CD4-positive, alpha-beta memory T cell (primary cell): ENCODE measurements at places on chromosomes 4 and X.

DNA sequence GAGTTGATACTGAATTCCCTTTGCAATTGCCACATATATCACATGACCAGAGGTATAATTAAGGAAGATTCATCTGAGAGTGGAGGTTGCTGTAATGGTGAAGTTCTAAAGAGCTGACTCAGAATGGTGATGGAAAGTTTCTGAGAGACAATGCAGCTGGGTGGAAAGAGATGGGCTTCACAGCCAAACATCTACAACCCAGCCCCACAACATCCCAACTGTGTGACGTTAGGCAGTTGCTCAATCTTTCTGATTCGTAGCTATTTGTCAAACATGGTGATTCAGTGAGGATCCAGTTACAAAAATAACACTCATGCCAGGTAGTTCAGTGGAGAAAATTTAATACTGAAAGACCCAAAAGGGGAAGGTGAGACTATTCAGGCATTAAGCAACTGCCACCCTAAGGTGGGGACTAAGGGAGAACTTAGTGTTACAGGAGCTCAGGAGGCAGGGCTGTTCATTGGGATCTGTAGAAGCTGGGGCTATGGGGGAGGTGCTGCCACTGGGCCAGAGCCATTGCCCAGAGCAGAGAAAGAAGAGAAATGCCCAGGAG lies 6.9 kb upstream of the AFF1 start:
- no peak for DNase-seq

DNA sequence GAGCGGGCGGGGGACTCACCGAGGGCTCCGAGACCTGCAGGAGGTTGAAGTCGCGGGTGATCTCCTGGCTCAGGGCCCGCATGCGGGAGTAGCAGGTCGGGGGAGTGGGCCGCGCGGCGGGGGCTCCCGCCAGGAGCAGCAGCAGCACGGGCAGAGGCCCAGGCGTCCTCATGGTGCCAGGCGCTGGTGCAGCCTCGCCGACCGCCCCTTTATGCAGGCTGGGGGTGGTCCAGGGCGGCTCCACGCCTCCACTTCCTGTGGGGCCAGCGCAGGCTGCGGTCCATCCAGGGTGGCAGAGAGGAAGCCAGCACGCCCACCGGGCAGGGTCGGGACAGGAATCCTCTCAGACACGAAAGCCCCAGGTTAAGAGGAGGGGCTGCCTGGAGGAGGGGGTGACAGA lies at the start of gene CYTL1:
TSS of gene CYTL1 (minus strand) at position 185 of the 400 bp plus-strand sequence. CDS start at position 172, 13 bp downstream.
- DNase-seq: no peak

DNA sequence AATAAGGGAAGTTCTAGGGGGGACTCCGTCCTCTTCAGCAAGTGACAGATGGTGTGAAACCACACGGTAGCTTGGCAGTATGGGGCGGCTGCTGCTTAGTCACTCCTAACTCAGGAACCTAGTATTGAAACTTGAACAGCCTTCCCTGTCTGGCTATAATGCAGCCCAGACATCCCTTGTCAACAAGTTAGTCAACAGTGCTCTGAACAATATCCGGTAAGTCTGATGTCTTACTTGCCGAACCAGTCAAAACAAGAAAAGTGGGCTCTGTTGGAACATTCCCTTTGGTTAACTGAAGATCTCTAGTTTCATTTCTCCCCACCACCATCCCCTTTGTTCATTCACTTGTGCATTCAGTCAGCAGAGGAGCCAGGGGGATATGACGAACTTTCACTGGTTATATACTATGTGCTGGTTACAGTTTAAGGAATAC lies 18.7 kb upstream of the CXCL13 start:
- DNase-seq: peak; percentile 16

DNA sequence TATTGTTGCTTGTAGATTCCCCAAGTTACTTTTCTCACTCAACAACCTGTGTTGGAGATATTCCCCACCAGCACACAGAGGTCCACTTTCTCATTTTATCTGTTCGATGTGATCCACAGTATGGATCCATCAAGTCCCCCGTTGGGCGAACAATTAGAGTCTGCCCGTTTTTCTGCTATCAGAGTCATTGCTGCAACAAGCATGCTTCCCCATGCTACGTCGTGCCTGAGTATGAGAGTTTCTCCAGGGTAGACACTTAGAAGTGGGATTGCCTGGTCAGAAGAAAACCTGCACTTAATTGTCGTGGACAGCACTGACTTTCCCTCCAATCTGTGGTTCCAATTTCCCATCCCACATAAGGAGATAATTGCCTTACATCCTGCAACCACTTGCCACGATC lies 62.7 kb upstream of the SHOX start:
- no peak for DNase-seq

- no peak for DNase-seq
These were observed 128.2 kb downstream of the CBR4 start for GRCh38 chr4:168881781-168882420.

DNA sequence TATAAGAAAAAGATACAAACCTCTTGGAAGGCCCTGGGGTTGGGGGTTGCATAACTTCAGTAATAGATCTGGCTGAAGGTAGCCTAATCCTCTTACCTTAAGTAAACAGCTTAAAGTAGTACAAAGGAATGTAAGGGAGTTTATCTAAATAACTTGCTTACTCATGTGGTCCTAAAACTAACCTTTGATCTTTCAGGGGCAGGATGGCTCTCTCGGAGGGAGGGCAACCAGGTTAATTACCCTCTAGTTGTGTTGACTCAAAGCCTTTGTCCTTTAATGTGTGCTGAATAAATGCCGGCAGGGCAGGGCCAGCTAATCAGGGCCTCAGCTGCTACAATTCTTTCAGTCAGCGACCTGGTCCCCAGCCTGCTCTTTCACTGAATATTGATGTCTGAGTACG lies 822.0 kb upstream of the SLIT2 start:
- DNase-seq: no peak

DNA sequence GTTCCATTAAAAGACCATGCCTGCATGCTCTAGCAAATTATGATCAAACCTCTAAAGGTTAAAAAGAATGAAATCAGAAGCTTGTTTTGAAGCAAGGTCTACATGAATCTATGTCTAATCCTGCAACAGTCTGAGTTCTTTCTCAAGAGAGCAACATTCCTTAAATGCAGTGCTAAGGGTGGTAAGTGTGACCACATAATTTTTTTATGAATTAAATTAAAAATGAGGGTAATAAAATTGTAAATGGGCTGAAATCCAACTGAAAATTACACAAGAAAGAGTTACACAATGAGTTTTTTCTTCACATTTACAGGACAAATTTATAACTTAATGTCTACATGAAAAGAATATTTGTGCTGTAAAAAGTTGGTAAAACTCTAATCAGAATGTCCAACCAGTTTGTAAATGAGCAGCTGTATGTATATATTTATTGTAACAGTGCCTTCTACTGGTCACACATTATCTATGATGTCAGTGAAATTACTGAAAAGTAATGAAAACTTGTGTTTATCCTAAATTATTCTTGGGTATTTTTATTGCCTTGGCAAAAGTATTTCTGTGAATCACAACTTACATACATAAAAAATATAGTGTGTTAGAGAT lies 336.3 kb upstream of the PITX2 start:
- no peak for DNase-seq

DNA sequence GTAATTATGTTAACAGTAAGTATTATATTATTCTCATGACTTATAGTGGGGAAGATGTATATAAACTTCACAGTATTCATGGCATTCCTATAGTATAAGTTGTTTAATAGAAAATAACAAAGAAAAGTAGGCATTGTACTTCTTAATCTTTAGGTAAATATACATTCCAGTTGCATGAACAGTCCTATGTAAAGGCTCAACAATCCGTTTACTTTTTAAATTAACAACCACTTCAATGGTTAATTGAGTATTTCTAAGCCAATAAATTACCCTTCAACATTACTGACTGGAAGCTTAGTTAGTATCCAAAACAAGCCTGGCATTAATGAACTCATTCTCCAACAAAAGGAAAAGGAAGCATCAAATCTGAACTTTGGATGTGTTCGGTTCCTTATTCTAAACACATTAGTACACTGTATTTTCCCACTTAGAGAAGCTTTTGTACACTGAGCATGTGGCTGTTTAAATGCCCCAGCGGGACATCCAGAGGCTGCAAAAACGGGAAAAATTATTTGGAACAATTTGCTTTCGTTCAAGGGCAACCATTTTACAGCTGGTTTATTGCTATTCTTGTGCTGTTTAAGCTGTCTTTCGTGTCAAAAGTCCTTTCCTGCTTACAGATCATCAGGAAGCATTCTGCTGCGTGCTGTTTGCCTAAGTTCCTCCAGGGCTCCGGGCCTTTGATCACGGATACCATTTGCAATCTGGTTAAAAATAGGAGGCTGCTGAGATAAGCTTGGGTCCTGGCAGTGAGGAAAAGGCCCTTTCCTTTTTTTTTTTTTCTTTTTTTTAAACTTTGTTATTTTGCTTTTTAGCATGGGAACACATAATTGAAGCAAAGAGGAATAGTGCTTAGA lies 460.3 kb downstream of the SPRY1 start:
- DNase-seq: no peak

DNA sequence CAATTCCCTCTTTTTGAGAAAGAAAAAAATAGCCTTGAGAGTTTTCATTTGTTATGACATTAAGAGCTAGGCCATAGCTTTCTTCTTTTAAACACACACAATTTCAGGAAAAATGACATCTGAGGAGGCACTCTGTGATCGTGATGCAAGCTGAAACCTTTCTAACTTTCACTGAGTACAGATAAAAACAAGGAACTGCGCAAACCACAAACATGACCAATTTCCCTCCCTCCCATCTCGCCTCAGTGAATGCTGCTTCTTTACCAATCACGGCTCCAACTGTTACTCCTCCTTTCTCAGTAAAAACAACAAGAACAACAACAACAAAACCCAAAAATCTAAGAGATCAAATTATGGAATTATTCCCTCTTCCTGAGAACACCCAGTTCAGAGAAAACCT lies 626.8 kb downstream of the TLL1 start:
- no peak for DNase-seq

- peak; percentile 27 for DNase-seq
These were observed 3.9 kb upstream of the FAAH2 start for GRCh38 chrX:57282568-57282967.

- no peak for DNase-seq
These were observed 369.4 kb upstream of the NDST3 start for GRCh38 chr4:117664706-117665444.

DNA sequence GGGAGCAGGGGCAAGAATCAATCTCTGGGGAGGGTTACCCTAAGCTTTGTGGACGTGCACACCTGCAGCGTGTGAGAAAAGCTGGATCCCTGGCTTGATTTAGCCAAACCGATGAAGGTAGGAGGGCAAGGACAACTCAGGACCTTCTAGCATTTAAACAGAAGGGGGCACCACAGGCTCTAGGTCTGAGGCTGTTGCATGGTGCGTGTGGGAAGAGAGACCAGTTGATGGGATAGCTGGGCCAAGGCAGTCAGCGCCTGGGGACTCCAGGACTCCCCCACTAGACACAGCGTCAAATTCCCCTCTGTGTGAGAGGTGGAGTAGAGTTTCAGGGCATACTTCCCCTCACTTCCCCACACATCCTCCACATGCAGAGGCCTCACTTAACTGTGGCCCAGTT lies 4.3 kb downstream of the GABRQ start:
- no peak for DNase-seq

DNA sequence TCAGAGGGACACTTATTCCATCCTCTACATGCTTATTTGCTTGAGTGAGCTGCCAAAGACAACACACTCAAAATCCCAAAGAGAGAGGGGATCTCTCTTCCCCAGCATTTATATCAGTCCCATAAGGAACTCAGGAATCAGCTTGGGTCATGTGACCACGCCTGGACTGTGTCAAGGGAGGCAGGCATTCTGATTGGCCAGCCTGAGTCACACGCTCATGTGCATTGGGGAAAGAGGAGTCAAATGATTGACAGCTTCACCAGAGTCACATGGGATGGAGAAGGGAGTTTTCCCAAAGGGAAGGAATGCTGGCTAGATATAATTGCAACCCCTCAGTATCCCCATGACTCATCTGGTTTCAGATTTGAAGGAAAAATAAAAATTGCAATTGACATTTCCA lies 49.0 kb downstream of the RWDD4 start:
- no peak for DNase-seq

GRCh38 chrX:51148848-51149247 lies 183.8 kb upstream of the NUDT10 start:
- no peak for DNase-seq

- peak; percentile 39 for DNase-seq
These were observed 32.5 kb upstream of the TLR2 start for GRCh38 chr4:153651587-153651986.

DNA sequence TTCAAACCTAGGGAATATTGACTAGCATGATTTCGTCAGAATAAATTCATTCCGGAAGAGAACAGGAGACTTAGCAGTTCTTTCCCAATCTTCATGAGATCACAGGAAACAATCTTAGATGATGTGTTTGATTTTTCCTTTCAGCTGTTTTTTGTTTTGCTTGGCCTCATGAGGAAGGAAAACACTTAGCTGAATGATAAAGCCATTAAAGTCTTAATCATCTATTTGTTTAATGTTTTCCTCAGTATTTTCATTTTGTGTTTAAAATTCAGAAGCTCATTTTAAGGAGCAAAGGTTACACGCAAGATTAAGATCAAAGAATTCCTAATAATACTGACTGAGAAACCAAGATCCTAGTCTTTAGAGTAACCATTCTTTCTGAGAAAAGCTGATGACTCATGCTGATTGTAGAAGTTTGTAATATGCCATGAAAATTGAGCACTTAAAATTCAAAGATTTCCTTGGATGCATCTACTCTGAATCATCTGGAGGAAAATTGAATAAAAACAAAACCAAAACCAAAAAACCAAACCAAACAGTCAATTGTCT lies 15.4 kb upstream of the TBC1D19 start:
- DNase-seq: no peak

GRCh38 chr4:61376301-61376700 lies 176.2 kb downstream of the ADGRL3 start:
- no peak for DNase-seq

DNA sequence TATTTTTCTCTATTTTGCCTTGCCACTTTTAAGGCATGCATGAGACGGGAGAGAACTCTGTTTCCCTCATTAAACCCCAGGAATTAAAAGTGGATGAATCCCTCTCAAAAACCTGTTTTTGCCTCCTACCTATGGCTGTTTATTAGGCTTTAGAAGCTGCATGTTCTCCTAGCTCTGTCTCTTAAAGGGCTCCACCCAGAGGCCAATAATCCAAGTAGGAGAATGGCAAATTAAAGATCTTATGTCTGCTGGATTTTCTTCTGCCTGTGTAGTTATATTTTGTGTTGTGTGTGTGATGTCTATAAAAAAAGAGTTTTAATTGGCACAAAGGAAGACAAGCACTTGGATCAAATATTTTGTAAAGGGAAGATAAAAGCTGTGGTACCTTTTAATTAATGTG lies 32.4 kb downstream of the MAGEC1 start:
- no peak for DNase-seq

- DNase-seq: no peak
These were observed 14.7 kb upstream of the PDE6B start for GRCh38 chr4:610411-611261.

GRCh38 chrX:20477836-20478524 lies 211.3 kb upstream of the RPS6KA3 start:
- no peak for DNase-seq

GRCh38 chrX:118884552-118885138 lies 61.0 kb downstream of the ZCCHC12 start:
- DNase-seq: no peak

DNA sequence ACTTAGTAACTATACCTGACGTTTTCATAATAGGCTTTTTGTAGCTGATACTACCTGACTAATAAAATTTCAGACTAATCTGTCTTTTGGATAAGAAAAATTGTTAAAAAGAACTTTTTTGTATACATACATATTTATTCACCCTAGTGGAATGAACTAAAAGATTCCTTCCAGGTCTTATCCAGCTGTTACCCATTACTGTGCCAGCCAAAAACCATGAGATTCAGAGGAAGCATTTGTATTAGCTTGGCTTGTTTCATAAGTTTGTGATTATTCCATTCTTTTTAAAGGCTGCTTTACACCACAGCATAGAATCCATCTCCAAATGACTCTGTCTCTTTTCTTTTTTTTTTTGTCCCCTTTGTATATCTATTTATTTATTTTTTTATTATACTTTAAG lies 149.4 kb downstream of the FAT4 start:
- no peak for DNase-seq
